Cardiac ventricle fibroblast (primary cell): ENCODE measurements at places on chromosomes 7 and 10. TPM values are rescaled to one million over a fixed set of nuclear protein-coding genes. Genes with fewer than 3 reads are reported as not detected.

Gene TAF3
- 3.6 and 4.0 TPM in 2 replicates for total RNA-seq

Gene ZNF33A
- 10.6 and 11.6 TPM in 2 replicates for total RNA-seq

Gene TRPV6
- total RNA-seq, result not detected in 2 replicates

Gene CNNM2
- total RNA-seq, result 5.7 and 9.3 TPM in 2 replicates

Gene CARD11
- total RNA-seq, result under 0.01 TPM in 1 of 2 replicates, not detected in the other

Gene PGAM2
- not detected in 2 replicates for total RNA-seq

Gene UTF1
- not detected in 2 replicates for total RNA-seq

Gene CHAT
- not detected in 2 replicates for total RNA-seq

Gene PSD
- total RNA-seq, result 19.5 and 19.7 TPM in 2 replicates

Gene DENND2A
- total RNA-seq, result 3.2 and 3.7 TPM in 2 replicates
